ENCODE measurements at places on chromosomes 3 and 15.

DNA sequence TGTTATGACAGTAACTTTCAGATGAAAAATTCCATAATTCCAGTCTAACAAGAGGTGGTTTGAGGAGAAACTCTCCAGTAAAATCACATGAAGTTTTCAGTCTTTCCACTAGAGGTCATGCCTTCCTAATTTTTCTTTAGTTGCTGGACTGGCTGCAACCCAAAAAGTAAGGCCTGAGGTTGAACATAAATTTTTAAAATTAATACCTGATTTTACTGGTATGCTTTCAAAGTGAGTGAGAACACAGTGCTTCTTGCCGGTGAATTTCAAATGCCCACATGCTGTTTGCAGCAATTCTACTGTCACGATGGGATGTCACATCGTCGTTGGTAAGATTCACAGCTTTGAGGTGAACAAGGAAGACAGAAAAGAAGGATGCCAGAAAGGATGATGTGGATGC, 89.0 kb upstream of the FGF12 start:
- DNase-seq: peak; percentile 29

- DNase-seq: no peak
Measured at GRCh38 chr15:85036716-85037115, 55.1 kb downstream of the PDE8A start.

- no peak for DNase-seq
Measured at GRCh38 chr15:51281368-51281967, 56.9 kb downstream of the CYP19A1 start.

DNA sequence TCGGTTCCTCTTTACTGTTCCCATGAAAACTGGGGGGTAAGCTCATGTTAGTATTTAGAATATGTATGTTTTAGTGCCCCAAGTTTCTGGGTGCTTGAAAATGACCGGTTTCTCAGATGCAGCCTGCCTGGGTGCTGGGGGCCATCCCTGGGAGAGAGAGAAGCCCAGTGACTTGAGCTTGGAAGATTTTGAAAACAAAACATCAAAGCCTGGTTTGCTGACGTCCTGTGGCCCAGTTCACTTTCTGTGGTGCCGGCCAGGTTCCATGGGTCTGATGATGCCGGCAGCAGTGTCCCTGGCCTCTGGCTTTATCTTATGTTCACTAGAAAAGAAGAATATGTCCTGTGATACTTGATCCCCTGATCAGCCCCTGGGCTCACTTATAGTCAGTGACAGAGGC, 17.1 kb downstream of the APBA2 start:
- DNase-seq: no peak

DNA sequence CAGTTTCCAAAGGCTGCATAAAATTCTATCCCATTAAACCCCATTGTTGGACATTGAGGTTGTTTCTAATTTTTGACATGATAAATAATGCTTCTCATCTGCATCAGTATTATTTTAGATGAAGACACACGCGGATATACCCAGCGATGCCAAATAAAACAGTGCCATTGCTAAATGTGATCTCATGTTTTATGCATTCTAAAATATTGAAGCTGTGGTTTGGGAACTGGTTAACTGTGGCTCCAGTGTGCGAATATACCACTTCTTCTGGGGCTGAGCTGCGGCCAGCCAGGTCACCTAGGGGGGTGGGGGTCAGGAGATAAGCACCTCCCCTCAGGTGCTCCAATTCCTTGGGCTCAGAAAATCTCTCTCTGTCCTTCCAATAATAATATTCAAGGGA, 230.0 kb downstream of the ADAMTS9 start:
- no peak for DNase-seq

GRCh38 chr3:197458179-197458707, 97.5 kb downstream of the BDH1 start:
- no peak for DNase-seq

DNA sequence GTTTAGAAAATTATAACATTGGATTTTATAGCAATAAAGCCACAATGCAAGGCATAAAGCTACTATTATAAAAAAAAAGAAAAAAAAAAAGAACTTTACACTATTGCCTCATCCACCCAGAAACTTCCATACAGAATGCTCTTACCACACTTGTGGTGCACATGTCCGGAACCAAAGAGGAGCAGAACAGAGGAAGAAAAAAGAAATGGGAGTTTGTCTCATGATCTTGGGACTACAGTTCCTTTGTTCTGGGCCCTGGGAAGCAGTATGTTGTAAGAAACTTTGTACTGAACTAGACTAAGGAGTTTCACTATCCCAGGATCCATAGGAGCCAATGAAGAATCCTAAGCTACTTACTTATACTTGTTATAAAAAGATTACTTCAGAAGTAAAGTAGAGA, 36.1 kb downstream of the FMN1 start:
- DNase-seq: no peak

DNA sequence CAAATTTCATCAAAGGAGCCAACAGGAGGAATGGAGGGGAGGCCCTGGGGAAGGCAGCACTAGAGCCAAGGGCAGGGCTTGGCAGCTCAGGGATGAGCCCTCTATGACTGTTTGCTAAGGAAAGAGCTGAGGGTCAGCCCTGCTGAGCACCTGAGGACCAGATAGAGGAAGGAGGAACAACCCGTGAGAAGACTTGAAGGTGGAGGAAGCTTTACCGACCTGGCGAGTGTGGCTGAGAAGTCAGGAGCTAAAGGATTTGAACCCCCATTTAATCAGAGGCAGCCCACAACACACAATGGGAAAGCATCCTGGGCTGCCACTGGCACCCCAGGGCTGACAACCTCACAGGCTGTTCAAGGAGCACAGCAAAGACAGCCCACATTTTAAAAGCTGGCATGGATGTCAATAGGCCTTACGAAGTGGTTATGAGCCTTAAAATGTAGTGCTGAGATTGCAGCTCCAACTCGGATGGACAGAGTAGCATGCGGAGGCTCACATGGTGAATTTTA, 20.7 kb upstream of the LRRC2 start:
- DNase-seq: no peak

DNA sequence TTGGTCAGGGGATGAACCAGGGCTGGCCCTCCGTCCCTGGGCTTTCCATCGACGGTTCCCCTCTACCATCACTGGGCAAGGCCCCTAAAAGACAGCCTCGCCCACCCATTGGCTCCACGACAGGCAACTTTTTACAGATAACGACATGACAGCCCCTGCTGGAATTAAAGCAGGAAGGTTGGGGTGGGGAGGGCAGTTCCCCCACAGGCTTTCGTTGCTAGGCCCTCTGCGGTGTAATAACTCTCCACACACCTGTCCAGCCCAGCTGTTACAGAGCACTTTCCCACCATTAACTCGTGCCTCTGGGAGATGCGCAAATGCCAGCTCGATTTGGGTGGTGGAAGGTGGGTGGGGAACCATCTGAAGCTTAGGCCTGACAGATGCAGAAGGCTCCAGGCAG, 264.2 kb upstream of the TLE3 start:
- DNase-seq: no peak

All from brain pericyte (primary cell).